ENCODE measurements at places on chromosomes 2 and 18.

DNA sequence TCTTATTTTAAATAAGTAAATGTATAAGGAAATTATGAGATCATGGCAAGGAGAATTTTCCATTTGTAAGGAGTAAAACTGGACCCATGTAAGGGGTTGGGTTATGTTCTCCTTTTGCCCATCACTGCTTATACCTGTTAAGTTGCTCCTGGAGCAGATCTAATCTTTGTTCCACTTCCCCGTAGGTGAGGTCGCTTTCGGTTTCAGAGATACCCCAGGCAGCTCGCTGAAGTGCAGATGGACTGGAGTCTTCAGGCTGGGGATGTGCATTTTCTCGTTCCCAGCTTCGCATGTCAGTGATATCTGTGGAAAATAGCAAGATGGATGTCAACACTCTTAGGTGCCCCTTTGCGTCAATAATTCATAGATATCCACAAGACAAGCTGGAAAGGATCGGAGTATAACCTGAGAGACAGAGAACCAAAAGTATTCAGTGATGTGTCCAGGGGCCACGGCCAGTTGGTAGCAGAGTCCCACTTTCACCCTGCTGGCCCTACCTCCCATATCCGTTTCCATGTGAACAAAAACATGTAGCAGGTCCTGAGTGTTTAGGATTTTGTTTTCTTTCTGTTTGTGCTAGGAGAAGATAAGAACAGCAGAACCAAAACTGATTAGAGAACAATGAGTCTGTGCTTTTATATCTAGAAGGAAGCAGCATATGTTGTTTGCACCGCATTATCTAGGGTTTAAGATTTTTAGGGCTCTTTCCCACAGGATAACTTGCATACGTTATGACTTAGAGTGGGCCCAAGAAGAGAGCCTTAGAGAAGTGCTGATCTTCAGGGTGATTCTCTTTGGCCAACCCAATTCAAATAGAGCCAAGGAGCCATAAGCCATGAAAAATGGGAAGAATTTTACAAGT lies 36.0 kb downstream of the GCA start:
- DNase-seq, result no peak

DNA sequence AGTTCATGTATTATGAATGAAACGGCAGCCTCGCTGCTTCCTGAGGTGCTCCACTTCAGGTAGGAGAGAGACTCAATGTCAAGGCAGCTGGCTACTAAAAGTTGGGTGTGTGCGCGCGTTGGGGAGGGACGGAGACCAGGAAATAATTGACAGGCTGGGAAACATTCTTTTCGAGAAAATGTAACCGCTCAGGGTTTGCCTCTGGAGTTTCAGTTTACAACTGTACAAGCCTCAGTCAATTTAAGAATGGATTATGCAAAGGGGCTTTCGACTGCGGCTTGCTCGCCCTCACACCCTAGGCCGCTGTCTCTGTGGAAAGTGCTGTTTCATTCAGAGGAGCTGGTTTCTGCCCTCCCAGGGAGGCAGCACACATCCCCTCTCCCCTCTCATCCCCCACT lies 4.4 kb upstream of the SPRED2 start:
- no peak for DNase-seq

DNA sequence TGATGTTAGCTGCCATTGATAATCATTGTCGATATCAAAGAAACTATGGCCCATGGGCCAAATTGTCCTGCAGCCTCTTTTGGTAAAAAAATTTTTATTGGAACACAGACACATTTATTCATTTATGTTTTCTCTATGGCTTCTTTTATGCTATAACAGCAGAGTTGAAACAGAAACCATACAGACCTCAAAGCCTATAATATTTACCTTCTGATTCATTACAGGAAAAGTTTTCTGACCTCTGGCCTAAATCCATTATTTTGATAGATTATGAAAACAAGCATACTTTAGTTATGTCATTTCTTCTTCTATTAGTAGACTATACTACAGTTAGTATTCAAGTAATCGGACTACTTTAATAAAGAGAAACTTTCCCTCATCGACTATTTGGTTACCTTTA lies 349.7 kb upstream of the GALNT5 start:
- DNase-seq, result peak; percentile 45

DNA sequence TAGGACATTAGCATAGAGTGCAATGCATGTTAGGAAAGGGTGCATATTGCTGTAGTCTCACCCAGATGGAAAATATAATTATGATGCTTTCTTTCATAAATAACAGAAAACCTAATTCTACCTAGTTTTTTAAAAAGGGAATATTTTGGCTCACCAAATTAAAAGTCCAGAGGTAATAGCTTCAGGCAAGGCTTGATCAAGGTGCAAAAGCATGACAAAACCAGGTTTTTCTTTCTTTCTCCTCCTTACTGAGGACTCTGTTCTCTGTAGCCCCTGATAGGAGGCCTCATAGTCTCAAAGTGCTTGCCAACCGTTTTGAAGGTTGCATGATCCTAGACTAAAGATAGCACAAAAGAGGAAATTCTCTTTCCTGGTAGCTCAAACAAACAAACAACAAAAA lies 349.9 kb downstream of the CTNNA2 start:
- no peak for DNase-seq

DNA sequence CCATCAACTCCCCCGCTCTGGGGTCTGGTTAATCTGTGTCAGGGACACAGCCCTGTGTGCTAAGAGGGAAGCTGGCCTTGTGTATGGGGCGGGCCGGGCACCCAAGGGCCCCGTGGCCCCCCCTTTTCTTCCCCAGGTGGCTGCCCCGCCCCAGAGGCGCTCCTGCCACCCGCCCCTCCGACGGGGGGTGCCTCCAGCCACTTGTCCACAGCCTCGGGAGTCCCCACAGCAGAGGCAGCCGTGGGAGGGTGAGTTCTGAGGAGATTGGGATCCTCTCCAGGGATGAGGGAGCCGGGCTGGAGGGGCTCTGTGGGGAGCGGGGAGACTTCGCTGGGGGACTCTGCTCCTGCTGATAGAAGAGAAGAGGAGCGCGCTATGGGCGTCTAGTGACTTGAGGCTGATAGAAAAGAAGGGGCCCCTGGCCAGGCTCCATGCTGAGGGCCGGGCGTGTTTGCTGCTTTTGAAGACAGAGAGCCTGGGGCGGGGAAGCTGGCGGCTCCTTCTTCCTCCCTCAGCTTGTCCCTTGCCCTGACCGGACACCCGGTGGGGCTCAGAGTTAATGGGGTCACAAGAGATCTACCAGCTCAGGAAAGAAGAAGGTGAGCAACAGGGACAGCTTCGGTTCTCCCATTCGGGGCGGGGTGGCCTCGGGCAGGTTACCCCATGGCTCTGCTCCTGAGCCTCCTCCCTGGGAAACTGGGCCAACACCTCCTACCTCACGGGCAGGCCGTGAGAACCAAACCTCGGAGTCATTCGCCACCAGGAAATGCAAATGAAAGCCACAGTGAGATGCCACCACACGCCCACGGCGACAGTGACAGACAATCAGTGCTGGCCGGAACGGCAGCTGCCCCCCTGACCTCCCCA lies 89.4 kb upstream of the TAF1B start:
- no peak for DNase-seq

DNA sequence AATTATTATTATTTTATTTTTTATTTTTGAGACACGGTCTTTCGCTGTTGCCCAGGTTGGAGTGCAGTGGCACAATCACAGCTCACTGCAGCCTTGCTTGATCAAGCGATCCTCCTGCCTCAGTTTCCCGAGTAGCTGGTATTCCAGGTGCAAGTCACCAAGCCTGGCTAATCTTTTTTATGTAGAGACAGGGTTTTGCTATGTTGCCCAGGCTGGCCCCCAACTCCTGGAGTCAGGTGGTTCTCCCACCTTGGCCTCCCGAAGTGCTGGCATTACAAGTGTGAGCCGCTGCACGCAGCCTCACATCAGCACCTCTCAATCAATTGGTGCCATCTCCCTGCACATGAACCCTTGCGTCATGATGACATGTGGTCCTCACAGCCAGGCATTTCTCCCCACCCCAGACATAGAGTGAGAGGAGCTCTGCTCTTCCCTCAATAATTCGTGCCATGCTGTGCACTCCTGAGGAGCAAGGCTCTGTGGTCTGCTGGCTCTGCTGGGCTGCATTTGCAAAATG lies 5.9 kb downstream of the INPP5D start:
- no peak for DNase-seq

DNA sequence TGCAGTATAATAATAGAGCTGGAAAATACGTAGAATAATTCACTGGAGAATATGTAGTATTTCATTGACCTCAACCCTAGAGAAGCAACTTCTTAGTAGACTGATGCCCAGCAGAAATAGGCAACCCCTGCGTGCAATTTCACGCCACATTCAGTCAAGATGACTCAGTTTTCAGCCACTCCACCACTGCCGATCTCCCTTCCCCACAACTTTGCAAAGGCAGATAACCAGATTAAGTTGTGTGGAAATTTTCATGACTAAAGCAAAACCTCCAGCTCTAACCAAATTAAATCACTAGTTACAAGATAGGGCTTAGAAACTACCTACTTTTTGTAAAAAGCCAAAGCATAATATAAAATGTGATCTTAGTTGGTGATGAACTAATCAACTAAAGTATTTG lies 63.3 kb upstream of the STK17B start:
- DNase-seq, result peak; percentile 53

DNA sequence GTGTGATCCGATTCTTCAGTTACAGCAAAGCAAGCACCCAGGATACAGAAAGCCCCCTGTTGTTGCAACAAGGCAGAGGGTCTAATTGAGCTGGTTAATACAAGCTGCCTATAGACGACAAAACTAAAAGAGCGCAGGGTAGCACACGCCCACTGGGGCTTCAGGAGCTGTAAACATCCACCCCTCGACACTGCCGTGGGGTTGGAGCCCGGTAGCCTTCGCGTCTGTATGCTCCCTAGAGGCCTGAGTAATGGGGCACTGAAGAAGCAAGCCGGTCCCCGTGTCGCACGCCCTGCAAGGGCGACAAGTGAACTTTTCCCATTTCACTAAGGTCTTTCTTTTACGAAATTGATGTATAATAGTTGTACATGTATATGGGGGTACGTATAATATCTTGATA lies 24.7 kb upstream of the CHRNA1 start:
- no peak for DNase-seq

DNA sequence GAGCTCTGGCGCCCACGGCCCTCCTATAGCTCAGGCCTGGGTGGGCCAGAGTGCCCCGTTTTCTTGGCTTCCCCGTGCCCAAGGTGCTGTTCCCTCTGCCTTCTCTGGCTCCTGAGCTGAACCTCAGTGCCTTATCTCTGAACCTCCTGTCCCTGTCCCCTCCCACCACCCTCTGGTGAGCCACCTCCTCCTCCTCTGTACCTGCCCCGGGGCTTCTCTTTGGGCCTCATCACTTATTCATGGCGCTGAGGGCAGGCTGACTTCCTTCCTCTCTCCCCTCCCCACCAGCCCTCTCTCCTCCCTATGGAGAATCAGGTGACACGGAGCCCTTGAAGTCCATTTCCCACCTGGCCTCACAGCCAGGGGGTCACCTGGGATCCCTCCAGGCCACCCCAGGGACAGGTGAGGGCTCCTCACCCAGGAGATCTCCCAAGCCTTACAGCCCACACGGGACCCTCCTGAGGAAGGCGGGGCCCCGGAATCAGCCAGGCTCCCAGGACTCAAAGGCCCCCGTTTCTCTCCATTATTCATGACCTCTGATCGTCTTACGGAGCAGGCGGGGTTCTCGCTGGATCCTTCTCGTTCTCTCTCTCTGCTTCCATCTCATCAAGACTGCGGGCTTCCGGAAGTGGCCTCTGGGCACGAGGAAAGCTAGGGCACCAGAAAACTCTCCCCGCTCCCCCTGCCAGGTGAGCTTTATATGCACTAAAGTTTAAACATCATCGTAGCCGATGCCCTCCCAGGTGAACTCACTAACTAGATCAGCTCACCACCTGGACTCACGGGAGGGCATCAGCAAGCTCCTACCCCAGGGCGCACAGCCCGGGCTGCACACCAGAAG lies at the start of gene LOXHD1:
TSS of gene LOXHD1 (minus strand) at position 106 of the 841 bp plus-strand sequence. CDS start 187 bp downstream, outside the sequence.
- no peak for DNase-seq

DNA sequence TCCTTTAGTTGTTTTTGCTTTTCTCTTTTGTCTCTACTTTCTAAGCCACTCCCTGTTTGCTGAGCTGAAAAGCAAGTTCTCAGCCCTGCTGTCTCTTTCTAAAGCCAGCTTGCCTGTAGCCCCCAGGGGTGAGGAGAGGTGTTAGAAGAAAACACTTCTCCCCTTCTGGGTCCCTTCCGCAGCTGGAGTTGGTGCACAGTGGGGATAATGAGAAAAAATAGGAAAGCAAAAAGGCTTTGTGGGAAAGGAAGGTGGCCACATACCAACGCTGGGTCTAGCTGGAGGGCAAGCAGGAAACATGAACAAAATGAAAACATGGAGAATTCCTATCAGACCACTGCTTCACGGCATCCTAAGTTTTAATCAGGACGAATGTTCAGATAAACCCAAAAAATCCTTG lies 15.5 kb upstream of the SLC20A1 start:
- DNase-seq, result no peak

Data from stromal cell of bone marrow (primary cell).